ENCODE measurements at places on chromosomes 1 and 21. TPM values are rescaled to one million over a fixed set of nuclear protein-coding genes. Genes with fewer than 3 reads are reported as not detected.

Gene MYCL
- total RNA-seq: under 0.01 TPM

Gene RBM15
- 26.5 TPM for total RNA-seq

Gene LCE3E
- total RNA-seq: not detected

Gene STX12
- 62.1 TPM for total RNA-seq

Gene RAB3B
- total RNA-seq: 7.2 TPM

Gene CASZ1
- 0.50 TPM for total RNA-seq

Gene OR2T1
- total RNA-seq: not detected

Gene CCT8
- 207 TPM for total RNA-seq

Gene IVL
- total RNA-seq: not detected

Gene LIN28A
- total RNA-seq: not detected

Gene SOX13
- total RNA-seq: 1.5 TPM

Gene PROK1
- not detected for total RNA-seq

Gene LCE1F
- total RNA-seq: not detected
